ENCODE measurements at places on chromosomes 3 and 15.
A peak's percentile ranks its signal among the peaks of the same experiment; 100 is the strongest.

DNA sequence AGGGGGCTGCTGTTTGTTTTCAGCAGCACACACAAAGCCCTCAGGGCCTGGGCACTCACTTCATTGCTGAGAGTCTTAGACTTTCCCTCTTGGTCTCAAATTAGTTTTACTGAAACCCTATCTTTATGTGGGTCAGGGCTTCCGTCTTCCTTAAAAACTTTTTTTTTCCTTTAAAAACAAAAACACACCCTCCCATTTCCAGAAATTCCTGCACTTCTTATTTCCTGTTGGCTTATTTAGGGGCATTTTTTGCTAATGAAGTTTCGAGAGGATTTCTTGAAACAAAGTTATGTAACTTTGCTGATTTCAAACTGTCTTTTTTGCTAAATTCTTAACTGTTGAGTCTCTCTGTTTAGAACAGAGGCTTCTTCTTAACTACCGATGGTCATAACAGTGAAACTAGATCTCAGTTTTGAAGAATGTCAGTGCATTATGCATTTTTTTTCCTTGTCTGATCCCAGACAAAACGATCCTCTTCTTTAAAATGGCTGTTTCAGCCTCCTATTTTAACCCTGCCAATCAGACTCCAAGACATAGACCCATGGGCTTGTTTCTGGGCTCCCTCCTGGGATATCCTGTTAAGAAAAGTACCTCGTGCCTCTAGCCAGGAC lies 23.3 kb downstream of the ANAPC13 start:
- peaks cover 37% of the 10 kb centered on the region for H3K4me1 ChIP-seq
- H3K27me3 ChIP-seq, result no peaks in the 10 kb centered on the region
- peak overlapping the region; percentile 96 for H3K27ac ChIP-seq
- no peaks in the 10 kb centered on the region for H3K36me3 ChIP-seq
- DNase-seq, result peak; percentile 59

DNA sequence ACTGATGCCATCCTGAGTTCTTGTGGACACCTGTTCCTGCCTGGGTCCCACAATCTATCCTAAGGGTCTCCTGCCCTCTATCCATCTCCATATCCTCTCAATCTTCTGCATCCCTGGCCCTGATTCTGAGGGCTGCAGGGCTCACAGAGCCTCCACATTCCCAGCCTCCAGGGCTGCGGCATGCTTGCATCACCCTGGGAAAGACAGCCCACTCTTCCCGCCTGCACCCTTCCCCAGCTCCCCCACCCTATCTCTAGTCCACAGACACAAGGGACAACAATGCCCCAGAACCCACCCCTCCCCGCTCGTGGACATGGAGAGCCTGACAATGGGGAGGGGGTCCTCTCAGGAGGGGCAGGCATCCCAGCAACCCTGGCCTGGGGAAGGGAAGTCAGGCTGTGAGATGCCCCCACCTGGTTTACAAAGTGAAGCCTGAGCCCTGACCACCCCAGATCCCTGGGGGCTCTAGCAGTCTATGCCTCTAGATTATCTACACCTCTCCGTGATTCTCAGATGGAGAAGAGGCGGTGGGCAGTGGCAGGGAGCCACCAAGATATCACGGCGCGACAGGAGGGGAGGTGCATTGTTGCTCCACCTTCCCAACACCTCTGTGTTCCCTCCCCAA lies 10.3 kb downstream of the SEMA3G start:
- H3K4me3 ChIP-seq, result no peak overlapping the region
- peaks cover 9% of the 10 kb centered on the region for H3K27me3 ChIP-seq
- no peaks in the 10 kb centered on the region for H3K4me1 ChIP-seq
- H3K27ac ChIP-seq, result no peak overlapping the region
- DNase-seq, result no peak

DNA sequence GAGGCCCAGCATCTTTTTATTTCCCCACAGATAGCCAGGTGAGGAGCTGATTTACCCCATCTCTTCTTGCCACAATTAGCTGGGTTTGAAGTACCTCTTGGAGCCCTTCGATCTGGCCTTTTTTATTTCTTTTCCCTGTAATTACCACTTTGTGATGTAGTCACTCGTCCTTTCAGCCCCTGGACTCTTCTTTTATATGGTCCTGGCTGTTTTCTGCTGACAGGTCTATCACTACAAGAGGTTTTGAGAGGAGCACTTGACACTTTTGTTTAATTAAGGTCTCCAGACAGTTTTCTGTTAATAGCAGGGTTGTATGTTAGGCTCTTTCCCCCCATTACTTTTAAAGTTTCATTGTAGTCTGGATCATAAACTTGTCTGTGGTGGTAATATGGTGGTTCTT lies 11.8 kb downstream of the ATXN7 start:
- H3K36me3 ChIP-seq, result no peaks in the 10 kb centered on the region
- H3K4me3 ChIP-seq, result no peak overlapping the region
- no peaks in the 10 kb centered on the region for H3K27me3 ChIP-seq
- H3K27ac ChIP-seq, result no peak overlapping the region
- no peak for DNase-seq

- DNase-seq, result no peak
- H3K4me3 ChIP-seq, result no peak overlapping the region
- no peaks in the 10 kb centered on the region for H3K27me3 ChIP-seq
- no peaks in the 10 kb centered on the region for H3K4me1 ChIP-seq
- no peak overlapping the region for H3K27ac ChIP-seq
Measured at GRCh38 chr3:147518465-147518864, 109.3 kb downstream of the ZIC1 start.

Data from fibroblast of lung (primary cell).